ENCODE measurements at places on chromosomes 13 and 19. TPM values are rescaled to one million over a fixed set of nuclear protein-coding genes. Genes with fewer than 3 reads are reported as not detected.

NCAN gene
- 8.0 TPM for total RNA-seq

CD79A gene
- not detected for total RNA-seq

RXFP2 gene
- not detected for total RNA-seq

NKG7 gene
- total RNA-seq, result not detected

RHPN2 gene
- total RNA-seq, result 29.6 TPM

FFAR3 gene
- not detected for total RNA-seq

MAG gene
- total RNA-seq, result 1.8 TPM

FCER2 gene
- total RNA-seq, result not detected

ZNF568 gene
- total RNA-seq, result 10.5 TPM

PLPP2 gene
- total RNA-seq, result 82.6 TPM

SRRM5 gene
- total RNA-seq, result not detected

ZNF154 gene
- 7.3 TPM for total RNA-seq

MRPL54 gene
- 47.3 TPM for total RNA-seq

ZFP14 gene
- 10.4 TPM for total RNA-seq

DNA sequence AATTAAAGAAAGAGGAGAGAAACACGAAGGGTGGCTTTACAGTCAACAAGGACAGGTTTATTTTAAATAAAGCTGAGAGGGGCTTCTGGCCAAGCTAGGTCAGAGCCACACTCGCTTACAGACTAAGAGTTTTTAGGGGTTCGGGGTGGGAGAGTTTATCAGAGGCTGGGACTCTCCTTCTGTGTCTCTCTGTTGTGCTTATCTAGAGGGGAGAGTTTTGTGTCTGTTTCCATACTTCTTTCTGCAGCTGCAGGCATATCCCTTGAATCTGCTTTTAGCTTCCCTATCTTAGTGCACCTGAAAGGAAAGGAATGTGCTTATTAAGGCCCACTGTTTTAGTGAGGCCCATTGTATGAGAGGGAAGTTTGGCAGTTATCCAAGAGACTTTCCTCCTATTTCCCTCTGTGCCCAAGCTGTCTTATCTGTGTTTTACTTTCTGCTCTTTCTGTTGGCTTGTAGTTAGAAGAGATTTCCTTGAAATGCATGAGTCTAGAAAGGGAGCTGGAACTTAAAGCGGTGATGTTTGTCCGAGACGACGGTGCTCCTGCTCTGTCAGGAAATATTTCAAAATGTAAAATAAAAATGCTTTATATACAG, 275.3 kb downstream of the KCTD12 start:
- no peak for DNase-seq

DNA sequence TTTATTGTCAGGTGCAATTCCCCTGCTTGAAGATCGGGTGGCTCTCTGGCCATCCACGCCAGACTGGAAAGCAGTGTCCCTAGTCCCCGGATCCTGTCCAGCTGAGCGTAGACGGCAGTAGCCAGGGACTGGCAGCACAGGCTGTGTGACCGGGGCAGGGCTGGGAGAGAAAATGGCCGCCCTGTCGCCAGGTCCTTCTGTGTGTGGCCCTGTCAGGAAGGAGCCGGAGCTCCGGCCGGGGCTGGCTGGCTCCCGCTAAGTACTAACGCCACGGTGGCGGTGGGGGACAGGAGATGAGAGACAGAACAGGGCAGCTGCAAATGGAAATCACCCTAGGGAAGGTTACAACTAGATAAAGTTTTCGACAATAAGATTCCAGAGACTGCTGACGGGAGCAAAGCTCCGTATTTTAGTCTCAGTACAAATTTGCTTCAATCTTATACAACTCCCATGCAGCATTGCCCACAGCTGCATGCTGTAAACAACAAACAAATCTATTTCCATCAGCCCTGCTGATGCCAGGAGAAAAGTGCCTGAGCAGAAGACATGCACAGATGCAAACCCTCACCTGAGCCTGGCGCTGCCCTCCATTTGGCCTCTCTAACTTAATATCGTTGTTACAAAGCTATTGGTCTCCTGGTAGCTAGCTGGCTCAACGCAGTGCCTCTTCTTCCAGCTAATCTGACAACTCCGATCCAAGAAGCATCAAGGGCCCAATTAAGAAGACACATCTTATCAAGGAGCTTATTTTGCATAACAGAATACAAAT, 253.0 kb downstream of the TSHZ3 start:
- peak; percentile 22 for DNase-seq

- DNase-seq, result peak; percentile 21
Measured at GRCh38 chr19:23461120-23461519, 65.8 kb upstream of the ZNF91 start.

GRCh38 chr13:75405976-75406703, 75.8 kb downstream of the TBC1D4 start:
- DNase-seq, result no peak

DNA sequence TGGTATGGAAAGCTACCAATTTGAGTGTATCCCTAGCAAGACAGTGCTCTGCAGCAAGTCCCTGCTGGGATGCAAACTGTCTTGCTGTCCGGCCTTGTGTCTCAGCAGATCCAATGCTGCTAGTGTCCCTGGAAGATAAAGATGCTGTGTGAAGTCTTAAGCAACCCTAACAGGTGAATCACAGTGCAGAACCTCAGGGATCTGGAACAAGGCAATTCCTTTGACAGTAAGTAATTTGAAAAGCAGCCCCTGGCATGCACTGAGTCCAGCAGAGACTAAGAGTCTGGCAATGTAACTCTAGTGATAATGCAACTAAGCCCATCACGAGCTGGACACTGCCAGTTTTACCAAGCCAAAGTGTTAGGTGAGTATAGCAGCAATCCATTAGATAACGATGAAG, 1.7 kb upstream of the UCHL3 start:
- DNase-seq, result no peak

DNA sequence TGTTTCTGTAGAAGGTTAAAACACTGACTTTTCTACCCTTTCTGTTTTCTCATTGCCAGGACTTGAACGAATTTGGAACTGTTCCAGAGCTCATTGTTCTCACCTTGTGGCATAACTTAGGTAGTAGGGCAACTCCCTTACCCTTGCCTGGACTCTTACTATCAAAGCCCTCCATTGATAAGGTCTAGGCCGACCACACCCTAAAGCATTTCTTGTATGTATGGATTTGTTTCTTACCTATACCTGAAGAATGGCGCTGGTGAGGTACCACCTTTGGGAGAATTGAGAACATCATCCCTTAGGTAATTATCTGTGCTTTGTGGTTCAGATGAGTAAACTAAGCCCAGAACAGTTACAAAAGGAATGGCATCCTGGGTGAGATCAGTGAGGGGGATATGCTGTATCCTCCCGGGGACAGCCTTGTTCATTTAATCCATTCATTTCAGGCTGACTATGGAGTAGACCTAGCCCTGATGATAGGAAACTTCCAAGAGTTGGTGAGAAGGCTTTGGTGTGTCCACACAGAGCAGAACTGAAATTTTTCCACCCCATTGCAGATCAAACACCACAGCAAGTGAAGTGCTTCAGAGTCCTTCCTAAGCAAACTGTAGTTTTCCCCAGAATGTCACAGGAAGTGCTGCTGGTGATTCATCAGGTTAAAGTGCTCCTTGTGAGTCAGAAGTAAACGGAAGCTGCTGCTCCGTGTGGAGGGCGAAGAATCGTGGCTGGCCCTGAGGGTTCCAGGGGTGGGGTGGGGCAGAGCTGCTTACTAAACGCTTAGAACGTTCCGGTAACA, 113.0 kb downstream of the TEX26 start:
- DNase-seq, result no peak

- DNase-seq, result no peak
Measured at GRCh38 chr13:63843766-63844699, 2428.4 kb upstream of the PCDH20 start.

DNA sequence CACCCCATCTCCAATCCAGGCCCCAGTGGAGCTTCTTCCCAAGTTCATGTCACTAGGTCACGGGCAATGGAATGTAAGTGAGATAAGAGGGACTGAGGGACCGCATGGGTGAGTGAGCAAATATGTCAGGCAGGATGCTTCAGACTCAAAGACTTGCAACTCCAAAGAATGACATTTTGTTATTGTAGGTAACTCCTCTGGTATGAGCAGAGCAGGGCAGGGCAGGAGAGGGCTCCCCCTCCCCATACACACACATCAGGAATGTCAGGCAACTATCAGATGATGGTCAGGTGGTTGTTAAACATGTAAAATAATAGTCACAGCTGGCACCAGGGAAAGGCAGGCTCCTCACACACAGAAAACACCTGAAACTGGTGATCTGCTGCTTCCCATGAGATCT, 10.6 kb downstream of the ERVV-2 start:
- no peak for DNase-seq

- DNase-seq, result no peak
Measured at GRCh38 chr13:49226613-49227012, 6.5 kb downstream of the MLNR start.

DNA sequence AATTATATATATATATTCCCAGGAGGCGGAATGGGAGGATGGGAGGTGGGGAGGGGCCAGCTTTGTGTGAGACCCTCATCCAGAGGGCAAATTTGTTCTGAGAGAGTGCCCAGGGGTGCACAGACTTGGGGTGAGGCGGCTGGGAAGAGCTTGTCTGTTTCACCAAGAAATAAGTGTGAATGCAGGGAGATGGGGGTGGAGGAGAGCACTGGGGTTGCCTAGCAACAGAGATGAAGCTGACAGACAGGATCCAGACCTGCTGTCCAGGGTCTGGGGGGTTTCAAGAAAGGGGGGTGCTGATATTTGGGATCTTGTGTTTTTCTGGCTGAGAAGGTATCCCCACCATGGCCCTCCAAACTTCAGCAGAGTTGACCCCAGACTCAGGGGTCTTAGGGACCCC, 18.6 kb upstream of the TNFAIP8L1 start:
- no peak for DNase-seq

- no peak for DNase-seq
Measured at GRCh38 chr13:31441800-31442510, 242.2 kb downstream of the B3GLCT start.

DNA sequence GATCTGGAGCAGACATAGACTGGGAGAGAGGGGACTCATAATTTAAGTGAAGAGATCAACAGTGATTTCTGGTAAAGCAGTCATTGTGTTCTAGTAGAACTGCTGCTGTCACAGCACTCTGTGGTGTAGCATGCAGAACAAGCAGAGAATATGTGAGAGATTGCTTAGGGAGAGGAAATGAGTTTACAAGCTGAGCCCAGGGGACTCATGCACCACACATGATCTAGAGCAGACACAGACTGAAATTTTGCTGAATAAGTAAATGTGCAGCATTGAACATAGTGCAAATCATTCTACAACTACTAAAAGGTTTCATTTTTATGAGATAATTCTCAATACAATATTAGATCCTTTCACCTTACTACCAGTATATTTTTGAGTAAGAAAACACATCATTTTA, 125.7 kb downstream of the MYO16 start:
- DNase-seq, result no peak

DNA sequence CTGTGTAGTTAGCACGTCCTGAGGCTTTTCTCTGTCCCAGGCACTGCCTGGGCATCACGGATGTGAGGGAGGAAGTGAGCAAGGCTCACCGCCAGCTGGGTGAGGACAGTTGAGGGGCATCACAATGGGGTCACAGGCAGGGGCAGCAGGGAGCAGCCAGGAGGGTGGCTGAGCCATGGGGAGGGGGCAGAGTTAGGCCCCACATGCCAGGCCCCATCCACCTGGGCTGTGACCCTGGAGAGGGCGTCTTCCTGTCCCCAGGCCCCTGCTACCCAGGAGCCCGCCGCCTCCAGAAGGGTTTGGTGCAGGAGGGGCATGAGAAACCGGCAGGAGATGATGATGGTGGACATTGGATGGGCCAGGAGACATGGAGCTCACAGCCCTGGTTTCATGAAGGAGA, 56.8 kb upstream of the F7 start:
- DNase-seq, result no peak

GRCh38 chr19:14072535-14073260, at the start of gene MISP3:
TSS of gene MISP3 (plus strand) at chr19:14072786. CDS start at chr19:14073310, 524 bp downstream.
- peak; percentile 46 for DNase-seq

- peak; percentile 90 for DNase-seq
Measured at GRCh38 chr19:42176990-42177685, 40.3 kb downstream of the DEDD2 start.

DNA sequence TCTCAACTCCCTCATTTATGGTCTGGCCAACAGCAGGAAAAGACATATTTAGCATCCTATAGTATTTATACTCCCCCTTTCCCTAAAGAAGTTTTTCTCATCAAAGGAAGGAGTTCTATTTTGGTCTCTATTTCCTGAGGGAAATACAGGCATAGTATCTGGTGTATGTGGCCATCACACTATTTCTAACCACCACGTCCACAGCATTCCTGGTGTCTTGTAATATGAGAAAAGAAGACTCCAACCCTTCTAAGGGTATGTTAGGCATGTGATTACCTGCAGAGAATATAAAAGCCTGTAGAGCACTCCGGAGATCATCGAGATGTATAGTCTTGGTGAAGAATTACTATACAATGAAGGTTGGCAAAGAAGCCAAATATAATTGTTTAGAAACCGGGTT, 137.4 kb downstream of the VWA8 start:
- DNase-seq, result no peak

- no peak for DNase-seq
Measured at GRCh38 chr19:42080764-42081375, 4.9 kb downstream of the ZNF574 start.

- peak; percentile 82 for DNase-seq
Measured at GRCh38 chr13:25046985-25047511, 48.9 kb upstream of the PABPC3 start.

DNA sequence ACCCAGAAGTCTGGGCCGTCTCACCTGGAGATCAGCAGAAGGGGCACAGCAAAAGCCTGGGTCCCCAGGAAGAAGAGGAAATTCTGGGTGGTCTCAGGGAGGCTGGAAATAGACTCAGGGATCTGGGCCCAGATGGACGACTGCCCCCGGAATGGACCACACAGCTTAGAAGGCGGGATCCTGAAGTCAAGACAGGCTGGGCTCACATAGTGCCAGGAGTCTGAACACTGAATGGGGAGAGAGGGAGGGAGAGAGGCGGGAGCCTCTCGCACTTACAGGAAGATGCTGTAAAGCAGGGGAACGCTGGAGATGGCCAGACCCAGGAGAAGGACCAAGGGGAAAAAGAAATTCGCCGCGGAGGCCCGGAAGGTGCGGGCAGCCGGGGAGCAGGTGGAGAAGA, 1.3 kb upstream of the LENG1 start:
- DNase-seq, result peak; percentile 16

- peak; percentile 96 for DNase-seq
Measured at GRCh38 chr19:664913-665443, 2.0 kb upstream of the RNF126 start.

GRCh38 chr13:97492257-97492656, 58.3 kb downstream of the RAP2A start:
- DNase-seq, result no peak

DNA sequence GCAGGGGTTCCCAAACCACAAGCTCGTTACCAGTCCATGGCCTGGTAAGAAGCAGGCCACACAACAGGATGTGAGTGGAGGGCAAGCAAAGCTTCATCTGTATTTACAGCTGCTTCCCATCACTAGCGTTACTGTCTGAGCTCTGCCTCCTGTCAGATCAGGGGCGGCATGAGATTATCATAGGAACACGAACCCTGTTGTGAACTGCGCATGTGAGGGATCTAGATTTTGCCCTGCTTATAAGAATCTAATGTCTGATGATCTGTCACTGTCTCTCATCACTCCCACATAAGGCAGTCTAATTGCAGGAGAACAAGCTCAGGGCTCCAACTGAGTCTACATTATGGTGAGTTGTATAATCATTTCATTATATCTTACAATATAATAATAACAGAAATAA, 677.4 kb upstream of the SLITRK6 start:
- DNase-seq, result no peak

All from GM23338 (cell line).